ENCODE measurements at places on chromosomes 7 and 10.
A peak's percentile ranks its signal among the peaks of the same experiment; 100 is the strongest.

DNA sequence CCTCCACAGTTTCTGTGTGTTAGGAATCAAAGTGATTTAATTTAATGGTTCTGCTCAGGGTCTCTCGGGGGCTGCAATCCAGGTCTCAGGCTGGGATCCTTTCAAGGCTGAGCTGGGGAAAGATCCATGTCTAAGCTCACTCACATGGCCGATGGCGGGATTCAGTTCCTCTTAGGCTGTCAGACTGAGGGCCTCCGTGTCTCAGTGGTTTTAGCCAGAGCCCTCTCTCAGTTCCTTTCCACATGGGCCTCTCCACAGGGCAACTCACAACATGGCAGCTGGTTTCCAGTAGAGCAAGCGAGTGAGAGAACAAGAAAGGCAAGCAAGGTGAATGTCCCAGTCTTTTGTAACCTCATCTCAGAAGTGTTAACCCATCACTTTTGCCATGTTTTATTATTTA is 26.9 kb downstream of the CAV1 start:
- no peak for DNase-seq

GRCh38 chr10:2610946-2611345 is 456.4 kb upstream of the PFKP start:
- no peak for DNase-seq

GRCh38 chr7:69002416-69002815 is 595.9 kb upstream of the AUTS2 start:
- DNase-seq = no peak

DNA sequence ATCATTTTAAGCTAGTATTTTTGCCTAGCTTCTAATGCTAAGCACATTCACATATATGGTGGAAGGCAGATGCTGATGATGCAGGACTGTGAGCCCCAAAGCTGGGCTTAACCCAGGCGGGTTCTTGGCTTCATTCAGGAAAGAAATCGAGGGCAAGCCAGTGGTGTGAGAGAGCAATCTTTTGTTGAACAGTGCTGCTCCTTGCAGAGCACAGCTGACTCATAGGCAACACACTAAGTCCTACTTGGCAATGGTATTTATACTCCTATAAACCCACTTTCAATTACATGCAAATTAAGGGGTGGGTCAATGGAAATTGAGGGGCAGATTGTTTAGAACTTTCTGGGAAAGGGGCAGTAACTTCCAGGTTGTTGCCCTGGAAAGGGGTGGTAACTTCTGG is 42.0 kb upstream of the CELF2 start:
- no peak for DNase-seq

GRCh38 chr7:69564454-69565417 is 33.5 kb upstream of the AUTS2 start:
- DNase-seq = no peak

DNA sequence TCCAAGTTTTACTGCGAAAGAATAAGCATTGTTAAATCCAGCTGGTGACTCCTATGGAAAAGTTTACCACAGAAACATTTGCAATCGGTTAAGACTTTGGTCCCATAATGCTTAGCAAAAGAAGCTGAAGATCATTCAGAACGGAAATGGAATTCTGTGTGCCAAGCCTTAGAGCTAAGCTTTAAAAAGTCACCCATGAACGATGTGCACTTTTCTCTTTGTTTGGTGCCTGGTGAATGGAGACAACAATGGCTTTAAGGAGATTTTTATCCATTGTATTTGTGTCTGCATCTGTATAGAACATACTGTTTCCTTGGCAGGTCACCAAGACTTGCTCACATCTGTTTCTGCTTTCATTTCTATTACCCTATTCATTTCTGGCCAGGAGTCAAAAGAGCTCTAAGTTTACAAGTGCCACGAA is 26.3 kb upstream of the COL1A2 start:
- DNase-seq = no peak

GRCh38 chr10:3935141-3935540 is 150.1 kb upstream of the KLF6 start:
- DNase-seq = peak; percentile 56

DNA sequence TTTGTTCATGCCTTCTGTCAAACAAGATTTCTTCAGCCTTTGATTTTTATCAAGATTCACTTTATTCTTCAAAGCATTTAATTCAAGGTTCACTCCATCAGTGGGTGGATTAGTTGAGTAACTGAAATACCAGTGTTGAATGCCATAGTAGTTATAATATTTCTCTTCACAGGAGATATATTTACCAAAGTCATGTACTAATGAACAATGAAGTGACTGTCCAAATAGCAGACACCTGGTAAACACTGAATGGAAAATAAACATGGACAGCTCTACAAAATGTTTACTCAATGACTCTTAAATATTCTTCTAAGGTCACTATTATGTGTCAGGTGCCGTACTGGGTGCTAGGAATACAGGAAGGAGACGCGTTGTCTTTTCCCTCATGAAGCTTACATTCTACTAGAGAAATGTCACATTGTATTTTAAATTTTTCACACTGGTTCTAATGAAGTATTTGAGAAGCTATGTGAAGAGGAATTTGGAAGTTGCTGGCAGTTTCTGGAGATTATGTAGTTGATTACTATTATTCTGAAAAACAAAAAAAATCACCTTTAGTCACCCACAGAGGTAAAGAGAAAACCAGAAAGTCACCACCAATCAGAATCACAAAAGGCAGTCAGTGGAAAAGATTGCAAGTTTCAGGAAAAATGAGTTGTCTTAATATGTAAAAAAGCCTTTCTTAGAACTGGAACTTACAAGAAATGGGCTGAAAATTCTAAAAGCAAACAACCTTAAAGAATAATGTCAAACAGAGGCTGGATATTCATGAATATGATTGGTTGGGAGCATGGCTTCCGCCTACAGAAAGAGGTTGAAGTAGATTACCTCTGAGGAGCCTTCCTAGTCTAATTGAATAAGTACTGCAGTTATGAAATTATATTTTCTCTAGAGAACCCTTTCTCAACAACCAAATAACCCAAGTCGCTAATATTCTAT is 84.5 kb downstream of the RTKN2 start:
- DNase-seq = no peak

GRCh38 chr10:130135676-130136225 is 440 bp upstream of the GLRX3 start:
- DNase-seq = no peak

- DNase-seq = no peak
Measured at GRCh38 chr7:49245062-49245461, 320.7 kb downstream of the CDC14C start.

DNA sequence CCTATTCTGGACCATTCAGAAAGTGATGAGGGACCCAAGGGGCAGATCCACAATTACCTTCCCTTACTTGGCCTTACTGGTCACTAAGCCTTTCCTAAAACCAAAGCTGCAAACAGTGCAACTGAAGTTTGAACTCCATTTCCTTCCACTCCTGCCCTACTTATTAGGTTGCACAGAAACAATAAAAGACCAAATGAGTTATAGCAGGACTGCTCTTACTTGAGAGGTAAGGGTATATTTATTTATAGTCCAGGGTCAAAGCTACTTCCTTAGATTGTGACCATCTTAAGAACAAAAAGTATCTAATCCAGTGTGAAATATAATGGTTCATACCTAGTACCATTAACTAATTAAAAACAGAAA is 27.0 kb downstream of the CDK6 start:
- DNase-seq = no peak

GRCh38 chr7:100126239-100126930 is 382 bp upstream of the MBLAC1 start:
- no peak for DNase-seq

GRCh38 chr7:97064972-97065587 is 40.4 kb upstream of the DLX5 start:
- peak; percentile 23 for DNase-seq

- no peak for DNase-seq
Measured at GRCh38 chr7:20737840-20738448, 48.7 kb downstream of the SP8 start.

DNA sequence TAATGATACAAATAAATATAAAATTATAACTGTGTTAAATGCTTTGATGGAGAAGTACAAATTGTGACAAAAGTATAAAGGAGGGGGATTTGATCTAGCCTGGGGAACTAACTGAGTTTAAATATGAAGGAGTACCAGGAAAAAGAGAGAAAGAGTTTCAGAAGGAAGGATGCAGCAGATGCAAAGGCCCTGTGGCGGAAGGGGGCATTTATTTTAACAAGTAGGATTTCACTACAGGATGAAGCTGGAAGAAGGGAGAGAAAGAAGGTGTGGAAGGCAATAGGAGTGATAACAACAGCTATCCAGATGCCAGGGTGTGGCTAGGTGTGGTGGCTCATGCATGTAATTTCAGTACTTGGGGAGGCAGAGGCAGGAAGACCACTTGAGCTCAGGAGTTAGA is 55.8 kb downstream of the AKR1B1 start:
- DNase-seq = no peak

DNA sequence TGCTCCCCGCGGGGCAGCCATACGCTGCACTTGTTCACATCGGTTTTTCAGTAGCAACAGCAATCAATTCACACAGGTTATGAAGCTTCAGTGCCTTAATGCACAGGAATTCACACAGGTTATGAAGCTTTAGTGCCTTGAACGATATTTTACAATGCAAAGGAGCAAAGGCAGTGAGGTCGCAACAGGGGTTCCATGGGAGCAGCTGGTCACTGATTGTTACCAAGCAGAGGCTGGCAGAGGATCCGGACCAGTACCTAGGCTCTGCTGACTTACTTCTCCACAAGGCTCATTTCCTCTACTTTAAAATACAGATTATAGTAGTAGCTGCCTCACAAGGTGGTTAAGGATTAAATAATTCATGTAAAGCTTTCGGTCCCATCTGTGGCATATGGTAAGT is 95.2 kb upstream of the ODAD2 start:
- DNase-seq = no peak

GRCh38 chr10:65396997-65397396 is 1528.8 kb upstream of the LRRTM3 start:
- DNase-seq = no peak

- DNase-seq = no peak
Measured at GRCh38 chr10:73641328-73642060, at the start of gene MYOZ1. Gene MYOZ1, minus strand, starts transcription at chr10:73641474. Its CDS starts 1,457 bp downstream, at chr10:73640017.

- no peak for DNase-seq
Measured at GRCh38 chr10:86370006-86370585, 3.5 kb upstream of the GRID1 start.

- DNase-seq = no peak
Measured at GRCh38 chr7:158458716-158459282, 128.8 kb downstream of the PTPRN2 start.

- DNase-seq = no peak
Measured at GRCh38 chr10:60417901-60418300, 28.2 kb upstream of the ANK3 start.

DNA sequence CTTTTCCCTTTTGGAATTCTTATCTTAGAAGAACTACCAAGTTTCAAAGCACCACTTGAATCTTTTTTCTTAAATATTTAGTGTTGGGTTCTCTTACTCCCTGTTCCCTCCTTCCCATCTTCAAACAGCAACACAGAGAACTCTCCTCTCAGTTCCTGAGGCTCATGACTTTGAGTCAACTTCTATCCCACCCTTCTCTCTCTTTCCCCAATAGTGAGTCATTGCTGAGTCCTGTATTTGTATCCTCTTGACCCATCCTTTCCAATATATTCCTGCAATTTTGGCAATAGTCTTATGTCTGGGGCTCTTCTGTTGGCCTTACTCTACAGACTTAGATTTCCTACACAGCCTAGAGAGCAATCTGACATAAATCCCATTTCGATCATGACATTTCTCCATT is 20.8 kb upstream of the JCAD start:
- DNase-seq = no peak

DNA sequence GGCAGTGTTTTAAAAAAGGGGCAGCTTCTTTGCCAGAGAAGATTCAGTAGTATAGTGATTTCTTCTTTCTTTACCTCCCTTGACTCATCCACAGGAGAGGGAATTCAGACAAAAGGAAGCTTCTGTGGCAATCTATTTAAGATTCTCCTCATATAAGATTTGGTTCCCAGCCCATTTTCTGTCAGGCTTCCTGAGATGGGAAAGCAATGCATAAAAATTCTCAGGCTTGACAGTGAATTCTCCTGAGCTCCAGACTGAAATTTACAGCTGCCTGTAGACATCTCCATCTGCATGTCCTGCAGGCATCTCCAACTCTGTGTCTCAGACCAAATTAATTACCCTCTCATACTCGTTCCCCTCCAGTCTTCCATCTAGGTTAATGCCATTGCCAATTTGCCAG is 72.8 kb downstream of the TSPAN12 start:
- no peak for DNase-seq

- no peak for DNase-seq
Measured at GRCh38 chr7:123724817-123725253, 24.0 kb downstream of the WASL start.

- DNase-seq = no peak
Measured at GRCh38 chr7:24943096-24943948, 36.7 kb downstream of the OSBPL3 start.

DNA sequence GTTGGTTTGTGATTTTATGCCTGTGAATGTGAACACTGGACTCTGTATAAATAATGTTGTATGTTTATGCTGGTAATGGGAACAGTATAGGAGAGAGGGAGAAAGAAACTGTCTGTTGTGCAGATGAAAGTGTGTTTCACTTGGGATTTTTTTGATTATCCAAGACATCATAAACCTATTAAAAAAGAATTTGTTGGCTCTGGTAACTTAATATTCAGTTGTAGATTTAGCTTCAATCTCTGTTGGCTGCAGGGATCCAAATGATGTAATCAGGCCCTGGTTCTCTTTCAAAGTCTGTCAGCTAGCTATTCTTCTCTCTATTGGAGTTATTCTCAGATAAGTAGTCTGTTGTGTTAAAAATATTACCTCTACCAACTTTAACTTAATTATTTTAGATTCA is 168.8 kb upstream of the RHOBTB1 start:
- no peak for DNase-seq

- no peak for DNase-seq
Measured at GRCh38 chr10:69418052-69418752, 1.5 kb upstream of the TACR2 start.

- DNase-seq = peak; percentile 15
Measured at GRCh38 chr10:78657163-78657861, 411.5 kb upstream of the ZMIZ1 start.

- DNase-seq = no peak
Measured at GRCh38 chr7:16411391-16411790, 9.9 kb downstream of the CRPPA start.

DNA sequence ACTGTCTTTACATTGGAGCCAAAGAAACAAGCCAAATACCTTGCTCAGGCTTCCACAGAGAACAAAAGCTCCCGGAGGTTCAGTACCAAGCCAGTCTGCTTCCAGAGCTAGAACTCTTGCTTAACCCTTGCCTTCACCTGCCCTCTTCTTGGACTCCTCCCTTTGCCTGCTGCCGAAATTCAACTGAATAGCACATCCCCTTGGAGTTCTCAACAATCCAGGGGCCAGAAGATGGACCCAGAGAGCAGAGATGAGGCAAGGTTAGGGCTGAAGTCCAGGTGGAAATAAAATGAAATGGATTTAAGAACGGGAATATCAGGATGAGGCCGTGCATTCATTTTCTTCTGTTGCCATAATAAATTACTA is 876 bp upstream of the PIK3AP1 start:
- DNase-seq = no peak

- no peak for DNase-seq
Measured at GRCh38 chr7:136214356-136214755, 237.2 kb upstream of the MTPN start.

DNA sequence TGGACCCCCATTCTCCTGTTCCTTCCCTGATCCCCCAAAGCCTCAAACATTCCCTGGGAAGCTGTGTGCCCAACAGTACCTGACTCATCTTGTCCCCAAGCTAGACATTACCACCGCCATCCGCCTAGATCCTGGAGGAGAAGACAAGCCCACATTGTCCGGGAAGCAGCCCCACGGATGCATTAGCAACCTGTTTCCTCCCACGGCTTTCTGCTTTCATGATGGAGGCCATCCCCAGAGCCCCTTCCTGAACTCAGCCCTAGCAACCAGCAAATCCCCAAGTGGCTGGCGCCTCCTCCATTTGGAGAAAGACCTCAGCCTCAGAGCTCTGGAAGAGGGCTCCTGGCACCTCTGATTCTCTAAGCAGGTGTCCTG is 2.3 kb upstream of the SLC29A3 start:
- DNase-seq = no peak

All from central memory CD4-positive, alpha-beta T cell (primary cell).